ENCODE measurements at places on chromosomes 5 and 9. TPM values are rescaled to one million over a fixed set of nuclear protein-coding genes. Genes with fewer than 3 reads are reported as not detected.

Gene WWC1
- total RNA-seq: under 0.01 TPM

Gene LECT2
- total RNA-seq: not detected

Gene INSL4
- not detected for total RNA-seq

Gene CDC20B
- total RNA-seq: not detected

Gene SLC6A18
- total RNA-seq: not detected

Gene COL23A1
- total RNA-seq: not detected

Gene POLK
- 60.3 TPM for total RNA-seq

Gene LARP1
- total RNA-seq: 202 TPM

DNA sequence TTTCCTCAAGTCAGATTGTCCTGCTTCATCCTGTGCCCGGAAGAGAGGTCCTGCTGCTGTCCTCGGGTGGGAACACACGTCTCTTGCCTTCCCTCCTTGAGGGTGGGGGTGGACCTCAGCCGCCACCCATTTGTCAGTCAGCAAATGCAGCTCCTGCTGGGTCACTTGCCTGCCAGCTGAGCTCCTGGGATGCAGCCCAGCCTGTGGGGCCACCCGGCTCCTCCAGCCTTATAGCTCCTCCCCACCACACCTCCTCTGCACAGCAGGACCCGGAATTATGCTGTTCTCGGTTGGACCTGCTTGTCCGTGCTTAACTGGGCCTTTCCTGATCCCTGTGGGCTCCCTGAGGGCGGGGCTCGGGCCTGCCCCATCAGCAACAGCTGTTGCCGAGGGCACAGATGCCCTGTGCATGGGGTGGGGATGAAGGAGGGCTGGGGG, 52.7 kb downstream of the RXRA start:
- no peak for DNase-seq

DNA sequence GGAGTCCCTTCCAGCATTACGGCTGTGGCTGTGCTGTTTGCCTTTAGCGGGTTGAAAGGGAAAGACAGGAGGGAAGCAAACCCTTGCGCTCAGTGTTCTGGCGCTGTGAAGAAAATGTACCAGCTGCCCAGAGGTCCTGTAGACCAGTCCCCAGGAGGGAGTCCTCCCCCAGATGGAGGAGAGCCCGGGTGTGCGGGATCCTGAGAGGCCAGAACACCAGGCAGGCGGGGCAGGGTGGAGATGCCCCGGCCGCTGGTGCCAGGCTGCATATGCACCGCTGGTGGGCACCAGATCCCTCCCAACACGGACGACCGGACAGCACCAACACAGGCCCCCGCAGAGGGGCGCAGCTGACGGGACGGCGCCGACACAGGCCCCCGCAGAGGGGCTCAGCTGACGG, 37.2 kb upstream of the SLC9A3 start:
- DNase-seq: no peak

DNA sequence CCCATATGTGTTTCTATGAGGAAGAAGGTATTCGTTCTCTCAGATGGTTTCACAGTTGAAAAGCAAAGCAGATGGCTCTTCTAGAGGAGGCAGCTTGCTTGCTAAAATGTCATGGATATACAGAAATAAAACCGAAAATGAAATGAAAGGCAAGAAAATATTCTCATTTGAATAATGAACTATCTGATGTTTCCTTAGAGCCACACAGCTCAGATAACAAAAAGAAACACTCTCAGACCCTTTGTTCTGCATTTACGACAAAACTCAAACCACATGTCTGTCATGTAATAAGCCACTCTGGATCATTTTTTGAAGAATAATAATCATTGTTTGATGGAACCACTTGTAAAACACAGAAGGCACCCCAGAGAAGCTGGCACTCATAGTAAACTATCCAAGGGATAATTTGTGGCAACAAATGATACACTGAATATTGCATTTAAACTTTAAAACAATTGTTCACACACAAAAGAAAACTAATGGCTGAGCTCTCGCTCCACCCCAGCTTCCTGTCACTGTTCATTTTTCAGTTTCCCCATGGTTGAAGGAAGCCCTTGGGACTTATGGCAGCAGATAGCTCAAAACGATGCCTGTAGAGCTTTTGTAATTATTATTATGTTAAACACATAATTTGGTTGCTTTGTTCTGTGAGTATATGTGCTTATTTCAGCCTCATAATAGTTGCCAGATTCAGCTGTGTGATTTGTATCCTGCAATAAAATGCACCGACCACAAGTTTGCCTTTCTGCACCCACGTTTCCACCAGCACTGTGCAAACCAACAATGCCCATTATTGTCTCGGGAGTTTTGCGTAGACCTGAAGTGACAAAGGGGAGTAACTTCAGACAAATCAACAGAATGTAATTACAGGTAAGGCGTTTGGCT, 256.0 kb downstream of the TMEM167A start:
- DNase-seq: no peak

- DNase-seq: no peak
Measured at GRCh38 chr5:125815-126214, 33.8 kb downstream of the PLEKHG4B start.

DNA sequence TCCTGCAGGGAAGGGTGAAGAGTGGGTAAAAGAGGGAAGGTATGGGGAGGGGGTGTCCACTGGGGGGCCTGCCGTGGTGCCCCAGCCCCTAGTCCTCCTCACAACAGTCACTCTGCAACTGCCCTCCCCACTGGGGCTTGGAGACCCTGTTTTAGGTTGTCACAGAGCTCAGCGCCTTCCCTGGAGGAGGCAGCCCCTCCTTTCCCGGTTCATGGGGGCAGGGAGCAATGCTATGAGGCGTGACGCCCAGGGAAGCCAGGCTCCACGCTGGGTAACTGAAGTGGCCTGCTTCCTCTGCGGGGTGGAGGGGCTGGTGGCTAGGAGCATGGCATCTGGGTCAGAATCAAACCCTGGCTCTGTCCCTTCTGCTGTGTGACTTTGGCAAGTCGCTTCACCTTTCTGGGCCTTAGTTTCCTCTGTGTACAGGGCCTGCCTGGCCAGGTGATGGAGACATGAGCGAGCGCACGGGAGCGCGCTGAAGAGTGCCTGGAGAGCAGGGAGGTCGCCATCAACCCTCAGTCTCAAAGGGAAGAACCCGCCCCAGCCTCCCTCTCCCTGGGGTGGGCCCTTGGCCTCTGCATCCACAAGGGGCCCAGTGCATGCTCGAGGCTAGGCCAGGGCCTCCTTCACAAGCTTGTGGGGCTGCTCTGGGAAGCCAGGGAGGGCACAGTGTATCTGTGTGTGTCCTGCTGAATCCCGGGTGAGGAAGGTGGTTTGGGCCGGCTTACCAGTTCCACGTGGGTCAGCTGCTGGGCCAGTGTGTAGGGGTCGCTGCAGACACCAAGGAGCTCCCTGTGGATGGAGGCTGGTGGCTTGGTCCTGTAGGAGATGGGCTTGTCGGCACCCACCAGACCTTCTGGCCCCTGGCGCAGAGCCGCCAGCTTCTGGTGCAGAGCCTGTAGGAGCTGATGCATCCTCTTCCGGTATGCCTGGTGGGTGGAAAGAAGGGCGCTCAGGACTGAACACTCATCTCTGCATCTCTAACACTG, 56.4 kb upstream of the RNF130 start:
- peak; percentile 5 for DNase-seq

GRCh38 chr9:93286252-93287188, 102.6 kb downstream of the WNK2 start:
- DNase-seq: no peak

DNA sequence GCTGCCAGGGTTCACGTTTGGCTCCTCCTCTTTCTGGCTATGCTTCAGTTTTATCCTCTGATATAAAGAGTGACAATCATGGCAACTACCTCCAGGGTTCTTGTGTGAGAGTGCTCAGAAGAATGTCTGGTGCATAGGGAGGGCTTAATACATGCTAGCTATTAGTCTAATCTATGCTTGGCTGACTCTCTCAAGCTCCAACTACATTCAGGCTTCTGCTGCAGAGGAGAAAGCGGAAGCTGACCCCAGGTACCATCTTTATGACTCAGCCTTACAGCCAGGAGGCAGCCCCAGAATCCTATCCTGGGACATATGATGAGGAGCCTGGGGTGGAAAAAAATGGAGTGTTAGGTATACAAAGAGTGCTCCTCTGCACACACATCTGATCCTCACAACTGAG, 32.1 kb upstream of the RASGRF2 start:
- DNase-seq: no peak

GRCh38 chr5:83540105-83540504, 68.6 kb downstream of the VCAN start:
- no peak for DNase-seq

GRCh38 chr9:124001866-124002525, 9.6 kb upstream of the LHX2 start:
- no peak for DNase-seq

DNA sequence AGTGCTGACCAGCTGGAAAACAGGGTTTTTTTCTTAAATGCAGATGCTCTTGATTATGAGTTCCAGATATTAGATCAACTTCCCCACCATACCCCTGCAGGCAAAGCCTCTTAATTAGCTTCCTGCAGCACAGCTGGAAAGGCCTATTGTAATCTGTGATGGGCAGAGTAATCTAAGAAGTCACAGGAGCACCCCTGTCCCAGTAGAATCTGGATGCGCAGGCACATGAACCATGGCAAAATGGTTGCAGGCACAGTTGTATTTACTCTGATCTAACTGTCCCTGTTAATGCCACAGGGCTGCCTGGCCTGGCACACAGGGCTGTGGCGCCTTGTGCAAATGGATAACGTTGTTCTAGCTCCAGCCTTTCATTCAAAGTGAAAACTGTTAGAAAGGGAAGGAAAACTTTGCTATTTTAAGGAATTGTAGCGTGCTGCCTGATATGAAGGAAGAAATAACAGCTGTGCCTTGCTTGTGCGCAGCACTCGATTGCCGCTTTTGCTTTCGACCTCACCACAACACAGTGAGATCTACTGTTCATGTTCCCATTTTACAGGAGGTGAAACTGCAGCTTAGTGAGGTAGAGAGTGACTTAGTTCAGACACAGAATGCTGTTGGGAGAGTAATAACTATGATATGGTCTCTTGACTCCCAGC, 2.3 kb downstream of the TGFBI start:
- DNase-seq: no peak

DNA sequence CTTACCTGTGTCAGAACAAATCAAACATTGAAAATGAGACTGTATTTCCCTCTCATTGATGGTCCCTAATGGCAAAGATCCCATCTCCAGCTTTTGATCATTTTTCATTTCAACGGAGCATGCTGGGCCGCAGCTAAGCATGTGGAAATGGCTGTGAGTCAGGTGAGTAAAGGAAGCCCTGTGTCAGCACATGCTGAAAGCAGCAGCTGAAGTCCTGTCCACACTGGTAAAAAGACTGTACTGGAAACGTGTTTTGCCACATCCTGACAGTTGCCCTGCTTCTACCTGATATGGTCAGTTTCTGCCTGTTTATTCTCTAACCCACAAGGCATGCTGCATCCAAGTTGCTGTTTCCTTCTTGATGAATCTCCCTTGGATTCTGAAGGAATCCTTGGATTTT, 330.1 kb downstream of the EFNA5 start:
- DNase-seq: no peak

GRCh38 chr9:29183971-29184370, 1610.7 kb upstream of the C9orf72 start:
- DNase-seq: no peak

DNA sequence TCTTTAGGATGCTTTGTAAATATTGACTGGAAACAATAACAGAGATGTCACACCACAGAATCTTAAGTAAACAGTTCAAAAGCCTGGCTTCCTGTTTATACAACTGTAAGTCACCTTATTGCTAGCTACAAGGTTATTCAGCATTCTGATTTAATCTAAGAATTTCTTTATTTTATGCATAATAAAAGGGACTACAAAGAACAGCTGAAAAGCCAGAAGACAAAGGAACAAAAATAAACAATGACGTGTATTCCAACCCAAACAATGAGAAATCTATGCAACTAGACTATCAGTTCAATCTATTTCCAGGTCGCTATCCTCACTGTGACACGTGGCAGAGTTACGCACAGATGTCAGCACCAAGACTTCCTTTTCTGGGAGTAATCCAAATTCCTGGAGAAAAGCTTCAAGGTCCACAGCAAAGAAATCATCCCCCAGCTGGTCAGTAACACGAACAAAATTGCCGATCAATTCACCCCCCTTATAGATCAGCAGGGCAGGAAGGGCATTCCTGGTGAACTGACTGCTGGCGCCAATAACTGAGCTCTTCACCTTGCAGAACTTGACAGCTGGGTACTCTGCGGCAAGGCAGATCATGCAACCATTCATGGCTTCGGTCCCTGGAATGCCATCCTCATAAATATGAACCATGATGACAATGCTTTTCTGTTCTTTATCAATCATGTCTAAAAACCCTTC, 8.4 kb downstream of the PDCL start:
- DNase-seq: no peak

GRCh38 chr9:34254141-34254913, 74.7 kb downstream of the KIF24 start:
- DNase-seq: peak; percentile 51

DNA sequence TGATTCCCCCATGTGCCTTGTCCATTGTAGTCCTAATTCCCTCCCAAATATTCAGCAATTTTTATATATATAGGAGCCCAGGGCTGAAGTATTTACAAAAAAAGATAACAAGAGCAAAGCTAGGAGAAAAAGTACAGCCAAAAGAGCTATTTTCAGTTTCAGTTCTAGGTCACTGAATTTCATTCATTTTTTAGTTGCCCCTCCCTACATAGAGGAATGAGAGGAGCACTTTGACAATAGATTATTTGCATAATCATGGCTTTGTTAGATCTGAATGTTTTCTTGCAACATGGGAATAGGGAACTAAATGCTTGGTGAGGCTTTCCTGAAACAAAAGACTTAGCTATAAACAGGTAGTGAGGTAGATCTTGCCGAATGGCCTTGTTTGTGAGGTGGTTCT, 15.3 kb upstream of the F2RL2 start:
- DNase-seq: no peak

- no peak for DNase-seq
Measured at GRCh38 chr5:131081913-131082488, 83.1 kb downstream of the HINT1 start.

GRCh38 chr5:36704131-36704530, 97.7 kb downstream of the SLC1A3 start:
- no peak for DNase-seq

- DNase-seq: no peak
Measured at GRCh38 chr9:131885144-131885609, 145.3 kb upstream of the RAPGEF1 start.

DNA sequence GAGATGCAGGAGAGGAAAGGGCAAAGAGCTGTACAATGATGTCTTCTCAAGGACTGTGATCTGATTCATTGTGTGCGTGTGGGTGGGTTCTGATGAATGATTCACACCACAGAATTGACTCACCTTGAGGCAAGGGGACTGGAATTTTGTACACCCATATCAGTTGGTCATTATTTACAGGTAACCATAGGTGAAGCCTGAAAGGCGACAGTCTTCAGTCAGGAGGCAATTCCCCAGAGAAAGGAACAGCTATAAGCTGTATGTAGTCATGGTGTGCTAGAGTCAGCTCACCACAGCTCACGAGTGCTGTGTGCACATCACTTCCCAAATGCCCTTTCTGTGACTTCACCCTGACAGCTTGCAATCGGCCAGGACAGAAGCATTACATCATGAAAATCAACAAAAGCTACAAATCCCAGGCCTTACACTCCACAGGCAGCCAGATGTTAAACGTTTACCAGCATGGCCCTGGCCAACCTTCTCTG, 87.6 kb upstream of the RPS23 start:
- DNase-seq: no peak

- no peak for DNase-seq
Measured at GRCh38 chr5:50794812-50795211, 128.4 kb downstream of the PARP8 start.
